ENCODE measurements at places on chromosomes 1 and 21.

DNA sequence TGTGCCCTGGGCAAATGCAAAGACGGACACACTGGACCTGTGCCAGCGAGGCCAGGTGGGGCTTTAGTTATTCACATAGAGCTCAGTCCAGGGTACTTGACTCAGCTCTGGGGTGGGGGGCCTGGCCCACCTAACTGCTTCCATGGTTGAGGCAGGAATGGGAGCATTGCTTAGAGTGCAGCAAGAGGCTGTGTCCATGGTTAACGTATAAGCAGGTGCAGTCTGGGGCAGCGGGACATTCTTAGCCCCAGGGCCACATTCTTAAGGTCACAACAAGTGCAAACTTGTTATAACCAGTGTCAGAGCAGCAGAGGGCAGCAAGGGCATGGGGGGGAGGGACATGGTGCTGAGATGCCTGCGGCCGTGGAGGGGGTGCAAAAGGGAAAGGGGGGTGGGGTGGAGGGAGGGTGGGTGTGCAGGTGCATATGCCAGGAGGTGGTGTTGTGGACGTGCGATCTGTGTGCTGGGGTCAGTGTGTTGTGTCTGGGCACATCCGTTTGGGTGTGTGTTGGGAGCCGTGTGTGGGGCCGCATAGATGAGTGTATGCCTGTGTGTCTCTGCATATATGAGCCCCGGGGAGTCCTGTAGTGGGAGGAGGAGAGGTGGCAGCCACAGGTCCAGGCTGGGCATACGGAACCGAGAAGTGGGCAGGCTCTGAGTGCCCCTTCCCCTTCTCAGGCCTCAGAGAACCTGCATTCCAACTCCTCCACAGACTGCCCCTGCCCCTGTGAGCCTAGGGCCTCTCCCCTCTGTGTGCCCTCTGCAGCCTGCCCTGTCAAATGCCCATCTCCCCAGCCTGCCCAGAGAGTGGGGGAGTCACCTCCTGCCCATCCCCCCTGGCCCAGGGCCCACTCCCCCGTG lies 8.4 kb downstream of the KCNJ10 start:
- no peak for DNase-seq

- no peak for DNase-seq
These were observed 1.5 kb upstream of the KCNA2 start for GRCh38 chr1:110607536-110608230.

GRCh38 chr1:75672528-75673393 lies 51.7 kb upstream of the ACADM start:
- DNase-seq = no peak

DNA sequence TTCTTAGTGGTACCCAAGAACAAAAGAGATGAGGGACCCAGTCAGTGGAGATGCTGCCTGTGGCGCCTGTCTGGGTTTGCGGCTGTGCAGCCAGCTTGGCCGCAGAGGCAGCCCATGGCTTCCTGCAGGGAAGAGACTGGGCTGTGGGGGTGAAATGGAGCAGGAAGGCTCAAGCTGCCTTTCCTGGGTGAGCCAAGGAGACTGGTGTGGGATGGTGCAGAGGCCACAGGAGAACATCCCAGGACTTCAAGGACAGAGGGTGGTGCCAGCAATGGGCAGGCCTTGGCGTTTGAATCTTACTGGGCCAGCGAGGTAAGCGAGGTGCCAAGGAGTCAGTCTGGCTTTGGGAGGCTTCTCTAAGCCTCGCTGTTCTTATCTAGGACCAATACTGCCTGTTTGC lies 26.4 kb downstream of the KCNA10 start:
- no peak for DNase-seq

DNA sequence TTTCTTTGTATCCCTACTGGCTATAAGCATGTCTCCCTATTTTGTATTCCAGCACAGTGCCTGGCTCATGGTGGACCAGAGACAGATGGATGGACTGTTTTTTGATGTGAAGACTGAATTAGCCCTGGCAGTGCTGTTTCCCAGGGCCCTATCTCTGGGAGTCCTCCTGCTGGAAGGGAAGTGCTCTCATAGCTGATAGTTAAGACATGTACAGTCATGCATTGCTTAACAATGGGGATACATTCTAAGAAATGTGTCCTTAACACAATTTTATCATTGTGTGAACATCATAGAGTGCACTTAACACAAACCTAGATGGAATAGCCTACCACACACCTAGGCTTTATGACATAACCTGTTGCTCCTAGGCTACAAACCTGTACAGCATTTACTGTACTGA lies 21.1 kb downstream of the TLCD4 start:
- DNase-seq = no peak

DNA sequence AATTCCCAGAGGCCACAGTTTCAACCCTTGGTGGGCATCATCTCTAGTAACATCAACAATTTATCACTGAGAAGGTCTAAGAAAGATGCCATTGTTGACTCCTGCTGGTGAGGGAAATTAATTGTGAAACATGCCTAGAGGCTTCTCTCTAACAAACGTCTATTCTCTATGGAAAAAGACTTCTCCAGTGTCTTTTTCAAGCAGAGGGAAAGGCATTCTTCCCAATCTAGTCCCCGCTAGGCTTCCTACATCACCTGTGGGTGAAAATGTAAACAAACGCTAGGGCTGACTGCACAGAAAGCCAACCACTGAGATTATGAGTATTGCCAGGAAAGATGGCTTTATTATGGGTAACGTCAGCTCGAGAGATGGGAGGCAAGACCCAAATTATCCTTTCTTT lies 677.4 kb downstream of the NCAM2 start:
- DNase-seq = no peak

GRCh38 chr1:154154534-154155191 lies at the start of gene NUP210L:
NUP210L (minus strand) TSS chr1:154155073.
- DNase-seq = no peak

DNA sequence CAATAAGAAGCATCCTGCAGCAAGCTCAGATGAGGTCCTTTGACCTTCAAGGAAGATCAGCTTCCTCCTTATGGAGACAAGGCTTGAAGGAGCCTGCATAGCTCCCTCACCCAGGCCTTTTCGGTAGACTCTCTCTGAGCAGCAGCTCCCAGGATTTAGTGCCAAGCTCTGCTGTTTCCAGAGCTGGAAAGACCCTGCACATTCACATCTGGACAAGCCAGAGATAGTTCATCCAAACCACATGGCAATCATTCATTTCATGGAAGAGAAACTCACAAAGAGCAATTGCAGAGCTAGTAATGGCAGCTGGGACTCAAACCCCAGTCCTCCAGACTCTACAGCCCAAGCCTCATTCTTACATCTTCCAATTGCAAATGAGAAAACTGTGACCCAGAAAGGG lies 76.4 kb upstream of the EDN2 start:
- DNase-seq = no peak

DNA sequence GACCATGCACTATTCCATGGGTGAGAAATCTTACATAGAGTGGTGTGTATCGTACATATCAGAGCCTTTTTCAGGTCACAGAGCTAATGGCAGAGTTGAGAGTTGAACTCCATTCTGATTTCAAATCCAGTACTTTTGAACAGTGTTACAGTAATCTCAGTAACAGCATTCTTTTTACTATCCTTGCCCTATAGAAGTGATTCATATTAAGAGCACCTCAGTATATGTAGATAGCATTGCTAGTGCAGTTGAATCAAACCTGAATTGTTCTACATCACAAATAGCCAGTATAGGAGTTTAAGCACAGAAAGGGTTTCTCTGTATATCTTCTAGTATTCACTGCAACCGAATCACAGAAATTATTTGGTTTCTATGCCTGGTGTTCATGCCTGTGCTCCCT lies 11.4 kb upstream of the GBP6 start:
- no peak for DNase-seq

- no peak for DNase-seq
These were observed 6.3 kb downstream of the RCC1 start for GRCh38 chr1:28512058-28512611.

DNA sequence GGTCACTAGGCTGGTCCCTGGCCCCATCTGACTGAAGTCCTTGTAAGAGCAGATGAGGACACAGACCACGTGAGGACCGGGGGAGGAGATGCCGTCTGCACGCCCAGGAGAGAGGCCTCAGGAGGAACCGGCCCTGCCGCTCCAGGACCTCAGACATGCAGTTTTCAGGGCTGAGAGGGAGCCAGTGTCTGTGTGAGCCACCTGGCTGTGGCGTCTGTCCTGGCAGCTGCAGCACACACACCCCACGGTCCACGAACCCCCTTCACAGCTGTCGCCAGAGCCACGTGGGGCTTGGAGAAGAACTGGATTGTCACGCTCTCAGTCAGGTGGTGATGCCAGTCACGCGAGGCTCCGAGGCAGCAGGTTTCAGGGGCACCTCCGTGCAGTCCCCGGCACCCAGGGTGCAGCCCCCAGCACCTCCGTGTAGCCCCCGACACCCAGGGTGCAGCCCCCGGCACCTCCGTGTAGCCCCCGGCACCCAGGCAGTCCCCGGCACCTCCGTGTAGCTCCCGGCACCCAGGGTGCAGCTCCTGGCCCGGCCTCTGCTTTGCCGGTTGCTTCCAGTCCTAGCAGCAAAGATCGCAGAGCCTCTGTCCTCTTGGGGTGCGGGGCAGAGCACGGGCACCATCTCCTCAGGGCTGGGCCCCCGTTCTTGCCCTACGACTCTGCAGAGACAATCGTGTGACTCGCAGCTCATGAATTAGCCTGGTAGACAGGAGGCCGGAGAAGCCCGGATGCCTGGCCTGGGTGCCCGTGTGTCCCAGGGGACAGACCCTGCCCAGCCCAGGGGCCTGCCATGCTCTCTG lies 19.0 kb upstream of the SUMO3 start:
- DNase-seq = no peak

GRCh38 chr1:45507893-45508292 lies 7.8 kb downstream of the MMACHC start:
- DNase-seq = no peak
